ENCODE measurements at places on chromosomes 7 and 10. TPM values are rescaled to one million over a fixed set of nuclear protein-coding genes. Genes with fewer than 3 reads are reported as not detected.

DNA sequence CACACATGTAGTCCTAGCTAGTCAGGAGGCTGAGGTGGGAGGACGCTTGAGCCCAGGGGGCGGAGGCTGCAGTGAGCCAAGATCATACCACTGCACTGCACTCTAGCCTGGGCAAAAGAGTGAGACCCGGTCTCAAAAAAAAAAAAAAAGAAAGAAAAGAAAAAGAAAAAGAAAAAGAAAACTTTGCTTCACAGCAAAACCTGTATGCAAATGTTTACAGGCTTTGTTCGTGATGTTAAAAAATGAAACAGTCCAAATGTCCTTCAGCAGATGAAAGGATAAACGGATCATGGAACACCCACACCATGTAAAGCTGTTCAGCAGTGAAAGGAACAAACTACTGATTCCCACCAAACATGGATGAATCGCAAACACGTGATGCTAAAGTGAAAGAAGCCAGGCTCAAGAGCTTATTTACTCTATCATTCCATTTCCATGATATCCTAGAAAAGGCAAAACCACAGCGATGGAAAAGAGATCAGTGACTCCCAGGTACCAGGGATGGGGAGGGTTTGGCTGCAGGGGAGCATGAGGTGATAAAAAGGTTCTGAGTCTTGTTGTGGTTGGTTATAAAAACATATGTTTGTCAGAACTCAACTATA is 15.1 kb downstream of the LRRC20 start:
- H3K4me3 ChIP-seq: no peak overlapping the region
- no peak for DNase-seq
- no peak overlapping the region for H3K27ac ChIP-seq
- H3K4me1 ChIP-seq: peaks cover 18% of the 10 kb centered on the region
- no peaks in the 10 kb centered on the region for H3K27me3 ChIP-seq
- no peaks in the 10 kb centered on the region for H3K36me3 ChIP-seq

DNA sequence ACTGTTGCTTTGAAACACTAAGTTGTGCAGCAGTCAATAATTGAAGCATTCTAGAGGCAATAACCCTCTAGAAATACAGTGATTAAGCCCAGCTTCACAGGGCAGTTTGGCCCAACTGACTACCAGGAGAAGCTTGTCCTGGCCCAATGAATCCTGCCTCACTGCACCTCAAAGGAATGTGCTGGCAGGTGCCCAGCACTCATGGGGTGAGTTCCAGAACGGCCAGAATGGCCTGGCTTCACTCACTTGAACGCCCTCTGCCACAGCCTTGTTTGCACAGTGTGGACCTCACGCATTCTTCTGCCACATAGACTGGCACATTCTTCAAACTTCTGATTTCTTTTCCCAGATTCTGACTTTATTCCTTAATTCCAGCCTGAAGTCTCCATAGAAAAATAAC is 6.6 kb upstream of the ITIH2 start:
- H3K4me1 ChIP-seq: no peaks in the 10 kb centered on the region
- H3K27me3 ChIP-seq: peaks cover 3% of the 10 kb centered on the region
- peak overlapping the region; percentile 48 for H3K27ac ChIP-seq
- H3K36me3 ChIP-seq: no peaks in the 10 kb centered on the region
- H3K4me3 ChIP-seq: no peak overlapping the region
- peak; percentile 83 for DNase-seq

DNA sequence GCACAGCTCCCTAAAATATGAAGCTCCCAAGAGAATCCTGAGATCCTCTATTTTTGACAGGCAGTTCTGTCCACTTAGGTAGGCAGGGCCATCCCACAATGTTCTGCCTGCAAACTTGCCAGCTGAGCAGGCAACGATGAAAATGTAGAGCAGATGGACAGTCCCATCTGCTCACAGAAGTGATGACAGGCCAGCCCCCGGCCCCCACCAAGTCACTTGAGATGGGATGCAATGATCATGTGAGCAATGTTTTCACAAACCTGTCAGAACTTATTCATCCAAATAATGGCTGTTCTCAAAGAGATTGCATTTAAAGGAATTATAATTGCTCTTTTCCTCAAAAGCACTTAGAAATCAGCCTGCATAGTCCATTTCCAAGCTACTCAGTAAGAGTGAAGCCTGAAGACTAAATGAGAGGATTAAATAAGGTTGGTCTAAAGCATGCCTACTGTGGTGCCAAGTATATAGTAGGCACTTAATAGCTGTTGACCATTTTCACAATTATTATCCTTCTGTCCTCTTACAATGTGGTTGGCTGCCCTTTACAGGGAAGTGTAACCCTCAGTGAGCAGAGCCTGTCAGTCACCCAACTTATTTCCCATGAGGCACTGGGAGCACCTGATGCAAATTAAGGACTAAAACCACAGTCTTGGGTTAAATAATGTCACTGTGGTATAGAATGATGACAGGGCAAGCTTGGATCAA is 301.2 kb downstream of the FGFR2 start:
- no peaks in the 10 kb centered on the region for H3K27me3 ChIP-seq
- no peak overlapping the region for H3K4me3 ChIP-seq
- H3K27ac ChIP-seq: no peak overlapping the region
- no peaks in the 10 kb centered on the region for H3K4me1 ChIP-seq
- no peaks in the 10 kb centered on the region for H3K36me3 ChIP-seq

GRCh38 chr10:124577651-124578050 is 116.0 kb downstream of the LHPP start:
- H3K4me1 ChIP-seq: no peaks in the 10 kb centered on the region
- H3K27me3 ChIP-seq: no peaks in the 10 kb centered on the region
- peak; percentile 16 for DNase-seq
- no peaks in the 10 kb centered on the region for H3K36me3 ChIP-seq

- H3K27me3 ChIP-seq: no peaks in the 10 kb centered on the region
- H3K4me3 ChIP-seq: no peak overlapping the region
- H3K4me1 ChIP-seq: no peaks in the 10 kb centered on the region
- H3K27ac ChIP-seq: no peak overlapping the region
- DNase-seq: no peak
- H3K36me3 ChIP-seq: no peaks in the 10 kb centered on the region
Observed at GRCh38 chr10:11902646-11903045, 79.5 kb downstream of the PROSER2 start.

DNA sequence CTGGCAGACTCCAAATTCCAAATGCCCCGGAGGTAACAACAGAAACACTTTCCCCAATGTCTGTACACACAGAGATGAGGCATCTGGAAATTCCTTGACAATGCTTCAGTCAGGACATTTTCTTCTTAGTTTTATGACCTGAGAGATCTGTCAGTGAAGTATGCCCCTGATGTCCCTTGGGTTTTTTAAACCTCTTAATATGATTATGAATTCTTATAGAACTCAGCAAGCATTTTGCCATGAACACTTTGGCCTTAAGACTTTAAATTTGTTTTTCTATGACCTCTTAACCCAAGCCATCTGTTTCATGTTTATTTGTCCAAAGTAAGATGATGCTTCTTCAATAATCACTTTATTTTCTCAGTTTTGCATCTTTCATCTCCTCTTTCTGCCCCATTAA is 1206.2 kb downstream of the GATA3 start:
- H3K4me1 ChIP-seq: no peaks in the 10 kb centered on the region
- H3K27me3 ChIP-seq: no peaks in the 10 kb centered on the region
- no peak overlapping the region for H3K4me3 ChIP-seq

DNA sequence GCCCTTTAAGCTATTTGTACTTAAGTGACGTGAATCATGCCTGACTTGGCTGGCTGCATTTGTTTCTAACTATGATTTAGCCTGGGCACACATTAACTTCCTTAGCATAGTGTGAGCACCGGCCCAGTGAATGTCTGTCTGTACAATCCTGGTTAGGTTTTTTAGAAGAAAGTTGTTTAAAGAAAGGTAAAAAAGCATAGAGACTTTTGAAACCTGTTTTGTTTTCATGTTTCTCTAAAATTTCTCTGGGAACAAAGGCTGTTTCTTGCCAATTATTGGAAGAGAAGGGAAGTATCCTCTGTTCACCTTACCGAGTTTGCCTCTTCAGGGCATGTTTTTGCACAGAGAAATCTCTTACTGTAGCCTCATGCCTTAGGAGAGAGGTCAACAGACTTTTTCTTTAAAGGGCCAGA is 42.9 kb upstream of the MET start:
- peaks cover 9% of the 10 kb centered on the region for H3K27me3 ChIP-seq
- H3K4me3 ChIP-seq: no peak overlapping the region
- no peak for DNase-seq
- peak overlapping the region; percentile 1 for H3K27ac ChIP-seq

- DNase-seq: no peak
- no peaks in the 10 kb centered on the region for H3K27me3 ChIP-seq
- H3K27ac ChIP-seq: no peak overlapping the region
- H3K36me3 ChIP-seq: no peaks in the 10 kb centered on the region
- no peak overlapping the region for H3K4me3 ChIP-seq
- H3K4me1 ChIP-seq: no peaks in the 10 kb centered on the region
Observed at GRCh38 chr10:85611746-85612377, 754.7 kb downstream of the GRID1 start.

DNA sequence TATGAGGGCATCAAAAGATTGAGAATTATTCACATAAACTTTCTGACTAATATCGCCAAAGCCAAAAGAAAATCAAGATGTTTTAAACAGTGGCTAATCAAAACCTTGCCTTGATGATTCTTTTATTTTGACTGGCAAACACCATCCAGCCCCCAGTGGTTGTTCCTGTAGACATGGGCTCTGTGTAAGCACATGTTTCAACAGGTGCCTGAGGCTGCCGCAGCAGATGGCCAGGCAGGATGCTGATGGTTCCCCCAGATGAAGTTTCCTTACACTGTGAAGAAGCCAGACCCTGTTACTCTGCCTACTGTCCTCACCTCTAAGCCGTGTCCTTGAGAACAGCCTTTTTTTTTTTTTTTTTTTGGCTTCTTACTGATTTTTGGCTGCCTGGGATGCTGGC is 146.5 kb downstream of the RAB11FIP2 start:
- H3K4me3 ChIP-seq: no peak overlapping the region
- DNase-seq: no peak
- no peaks in the 10 kb centered on the region for H3K27me3 ChIP-seq
- H3K27ac ChIP-seq: no peak overlapping the region

DNA sequence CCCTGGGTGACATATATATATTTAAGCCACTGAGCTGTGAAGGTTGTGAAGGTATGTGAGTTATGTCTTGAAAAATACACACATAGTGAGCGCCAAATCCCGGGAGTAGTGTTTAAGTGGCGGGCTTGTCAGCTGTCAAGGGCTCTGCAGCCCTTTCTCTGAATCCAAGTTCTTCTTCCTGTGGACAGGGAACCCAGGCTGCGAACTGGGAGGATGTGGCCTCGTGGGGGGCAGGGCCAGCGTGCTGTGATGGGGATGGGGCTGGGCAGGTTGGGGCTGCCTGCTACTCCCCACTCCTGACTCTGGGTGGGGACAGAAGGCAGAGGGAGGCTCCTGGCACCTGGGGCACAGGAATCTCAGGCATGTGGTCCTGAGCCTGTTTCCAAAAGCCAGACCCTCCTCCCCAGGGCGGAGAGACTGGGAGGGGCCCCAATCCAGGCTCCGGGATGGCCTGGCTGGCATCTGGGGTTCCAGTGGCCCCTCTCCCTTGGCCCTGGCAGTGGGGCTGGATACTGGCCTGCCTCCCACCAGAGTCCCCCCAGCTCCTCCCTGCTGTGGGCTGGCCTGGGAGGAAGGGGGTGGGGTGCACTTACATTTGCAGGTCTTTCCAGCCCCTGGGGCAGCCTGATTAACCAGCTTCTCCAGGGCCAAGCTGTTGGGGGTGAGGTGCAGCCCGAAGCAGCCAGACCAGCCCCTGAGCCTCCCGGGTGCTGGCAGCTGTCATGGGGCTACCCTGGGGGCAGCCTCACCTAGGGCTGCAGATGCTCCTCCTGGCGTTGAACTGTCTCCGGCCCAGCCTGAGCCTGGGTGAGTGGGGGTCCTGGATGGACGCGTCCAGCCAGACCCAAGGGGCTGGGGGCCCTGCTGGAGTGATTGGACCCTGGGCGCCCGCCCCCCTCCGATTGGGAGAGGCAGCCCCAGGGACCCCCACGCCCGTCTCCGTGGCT is at the start of gene UPK3B:
UPK3B (plus strand) TSS at position 622 of the 947 bp plus-strand sequence; CDS start at position 723, 101 bp downstream.
- H3K27me3 ChIP-seq: no peaks in the 10 kb centered on the region
- DNase-seq: peak; percentile 60
- H3K27ac ChIP-seq: no peak within 1 kb of the TSS
- peaks cover 6% of the 10 kb centered on the region for H3K4me1 ChIP-seq
- peak within 1 kb of the TSS; percentile 17 for H3K4me3 ChIP-seq

- H3K27me3 ChIP-seq: peaks cover 16% of the 10 kb centered on the region
- peak within 1 kb of the TSS; percentile 68 for H3K27ac ChIP-seq
- peaks cover 18% of the 10 kb centered on the region for H3K4me1 ChIP-seq
- H3K36me3 ChIP-seq: peaks cover 2% of the 10 kb centered on the region
- peak; percentile 96 for DNase-seq
- peak within 1 kb of the TSS; percentile 91 for H3K4me3 ChIP-seq
Observed at GRCh38 chr10:13586676-13587355, at the start of gene PRPF18. PRPF18 (plus strand) TSS chr10:13586965; CDS start chr10:13587087, 122 bp downstream.

GRCh38 chr7:43752411-43752810 is 6.1 kb upstream of the BLVRA start:
- H3K27me3 ChIP-seq: no peaks in the 10 kb centered on the region
- H3K4me3 ChIP-seq: no peak overlapping the region
- H3K36me3 ChIP-seq: no peaks in the 10 kb centered on the region

- H3K4me3 ChIP-seq: no peak overlapping the region
- no peak for DNase-seq
- no peak overlapping the region for H3K27ac ChIP-seq
- no peaks in the 10 kb centered on the region for H3K27me3 ChIP-seq
- H3K36me3 ChIP-seq: no peaks in the 10 kb centered on the region
- H3K4me1 ChIP-seq: no peaks in the 10 kb centered on the region
Observed at GRCh38 chr7:137245890-137246289, 97.6 kb downstream of the PTN start.

- H3K4me1 ChIP-seq: no peaks in the 10 kb centered on the region
- no peak for DNase-seq
- H3K36me3 ChIP-seq: peaks cover 20% of the 10 kb centered on the region
- H3K4me3 ChIP-seq: no peak overlapping the region
- H3K27ac ChIP-seq: no peak overlapping the region
Observed at GRCh38 chr10:13634207-13634606, 47.4 kb downstream of the PRPF18 start.

DNA sequence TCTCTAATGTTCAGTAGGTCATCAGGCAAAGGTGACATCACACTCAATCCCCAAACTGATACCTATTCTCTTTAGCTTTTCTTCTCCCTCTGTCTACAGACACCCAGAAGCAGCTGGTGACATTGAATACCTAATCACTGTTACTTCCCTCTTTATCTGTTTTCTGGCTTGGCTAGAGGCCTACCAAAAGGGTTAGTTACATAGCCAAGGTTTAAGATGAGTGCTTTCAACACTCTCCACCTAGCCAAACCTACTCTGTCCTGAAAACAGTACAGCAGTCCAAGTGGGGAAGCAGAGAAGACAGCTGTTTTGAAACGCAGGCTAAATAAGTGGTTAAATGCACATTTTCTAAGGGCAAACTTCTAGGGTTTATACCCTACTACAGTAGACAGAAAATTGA is 39.4 kb downstream of the CCNJ start:
- H3K36me3 ChIP-seq: no peaks in the 10 kb centered on the region
- H3K27me3 ChIP-seq: no peaks in the 10 kb centered on the region
- no peak overlapping the region for H3K27ac ChIP-seq

Gene ELMO1
- 60.1 TPM for total RNA-seq

Gene TUBB8
- total RNA-seq: 0.38 TPM

Gene ZDHHC4
- total RNA-seq: 41.8 TPM

Gene UNCX
- not detected for total RNA-seq

Gene TMEM176B
- 69.4 TPM for total RNA-seq

Gene NEBL
- total RNA-seq: 96.4 TPM

Gene POR
- total RNA-seq: 244 TPM

Gene HOXA2
- total RNA-seq: 1.5 TPM
